Type B pancreatic cell (in vitro differentiated cells): ENCODE measurements at places on chromosomes 16 and 17. TPM values are rescaled to one million over a fixed set of nuclear protein-coding genes. Genes with fewer than 3 reads are reported as not detected.

DNA sequence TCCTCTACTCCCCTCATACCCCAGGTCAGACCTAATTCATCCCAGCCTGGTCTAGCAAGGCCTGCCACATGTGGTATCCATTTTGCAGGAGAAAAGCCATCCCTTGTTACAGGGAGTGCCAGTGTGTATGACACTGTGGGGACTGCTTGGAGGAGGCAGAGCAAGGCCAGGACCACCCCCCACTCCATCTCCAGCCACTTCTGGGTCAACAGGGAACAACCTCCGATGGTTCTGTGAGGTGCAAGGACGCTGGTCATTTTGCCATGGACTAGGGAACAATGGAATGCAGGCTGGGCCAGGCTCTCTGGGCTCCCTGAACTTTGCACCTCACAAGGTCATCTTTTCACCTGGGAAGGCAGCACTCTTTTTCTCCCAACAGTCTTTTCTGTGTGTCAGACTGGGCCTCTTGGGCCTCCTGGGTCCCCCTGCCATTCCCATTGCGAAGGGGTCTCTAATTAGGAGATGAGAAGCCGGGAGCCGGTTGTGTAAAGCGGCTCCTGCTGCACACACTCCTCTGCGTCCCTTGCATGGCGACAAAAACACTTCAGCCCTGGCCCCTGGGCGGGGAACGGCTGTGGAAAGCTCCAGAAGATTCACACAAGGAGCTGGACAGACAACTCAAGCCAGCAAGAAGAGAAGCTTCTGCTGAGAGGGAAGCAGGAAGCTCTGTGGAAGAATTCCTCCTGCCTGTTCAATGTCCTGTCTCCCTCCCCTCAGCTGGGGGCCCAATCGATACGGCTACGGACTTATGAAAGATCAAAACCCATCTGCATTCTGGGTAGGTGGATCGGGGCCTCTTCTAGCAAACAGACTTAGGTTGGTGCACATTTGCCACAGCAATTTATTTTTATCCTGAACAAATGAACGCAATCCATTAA, 38.5 kb upstream of the MTSS2 start:
- no peak for DNase-seq

DNA sequence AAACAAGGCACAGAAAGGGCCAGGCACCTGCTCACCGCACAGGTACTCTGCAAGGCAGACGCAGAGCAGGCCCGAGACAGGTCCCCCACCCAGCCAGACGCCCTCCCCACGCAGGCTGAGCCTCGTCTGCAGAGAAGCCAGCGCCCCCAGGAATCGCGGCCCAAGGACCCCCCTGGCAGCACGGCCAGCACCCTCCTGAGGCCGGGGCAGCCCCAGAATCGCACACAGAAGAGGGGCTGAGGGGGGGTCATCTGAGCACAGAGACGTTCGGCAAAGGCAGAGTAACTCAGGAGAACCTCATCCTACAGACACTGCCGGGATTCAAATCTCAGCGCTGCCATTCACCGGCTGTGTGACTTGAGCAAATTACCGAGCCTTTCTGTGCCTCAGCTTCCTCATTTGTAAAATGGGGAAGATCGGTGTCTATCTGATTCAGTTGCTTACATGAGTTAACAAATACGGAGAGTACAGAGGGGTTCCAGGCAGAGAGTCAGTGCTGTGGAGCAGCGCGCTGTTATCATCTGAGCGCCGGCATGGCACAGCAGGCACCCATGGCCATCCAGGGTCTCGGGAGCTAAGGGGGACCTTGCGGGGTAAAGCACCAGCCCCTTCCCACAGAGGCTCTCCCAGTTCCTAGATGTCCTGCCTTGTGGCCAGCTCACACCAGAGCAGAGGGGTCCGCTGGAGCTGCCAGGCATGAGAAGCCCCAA, 10.4 kb downstream of the EMC6 start:
- no peak for DNase-seq

DNA sequence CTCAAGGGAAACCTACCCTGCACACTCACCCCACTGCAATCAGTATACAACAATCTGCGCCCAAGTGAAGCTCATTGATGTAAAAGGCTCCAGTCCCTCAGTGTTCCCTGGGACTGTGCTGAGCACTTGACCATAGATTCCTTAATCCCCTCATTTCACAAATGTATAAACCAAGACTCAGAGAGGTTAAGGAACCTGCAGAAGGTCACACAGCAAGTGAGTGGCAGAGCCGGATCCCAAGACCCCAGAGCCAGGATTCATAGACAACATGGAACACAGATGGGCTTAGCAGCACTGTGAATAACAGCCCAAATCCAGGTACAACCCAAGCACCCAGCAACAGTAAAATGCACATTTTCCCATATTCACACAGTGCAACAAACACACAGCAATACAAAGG, 225.7 kb downstream of the C16orf78 start:
- DNase-seq, result peak; percentile 16

DNA sequence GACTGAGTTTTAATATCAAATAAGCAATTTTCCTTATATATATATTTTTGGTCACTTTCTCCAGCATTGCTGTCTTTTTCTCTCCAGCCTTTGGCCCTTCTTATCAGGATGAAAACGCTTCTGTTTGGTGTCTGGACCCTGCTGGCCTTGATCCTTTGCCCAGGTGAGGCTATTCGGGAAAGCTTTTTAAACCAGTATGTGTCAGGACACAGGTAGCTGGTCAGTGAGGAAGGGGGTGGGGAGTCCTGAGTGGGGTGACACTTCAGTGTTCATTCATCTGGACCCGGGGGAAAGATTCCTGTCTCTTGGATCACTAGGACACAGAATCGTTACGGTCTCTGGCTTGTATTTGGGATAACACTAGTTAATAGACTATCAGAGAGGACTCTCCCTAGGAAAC, 12.2 kb upstream of the SMARCD2 start:
- no peak for DNase-seq

Gene CEP295NL
- total RNA-seq, result 3.8 and 4.4 TPM in 2 replicates

- no peak for DNase-seq
These were observed 17.5 kb upstream of the FBXO47 start for GRCh38 chr17:38984666-38985065.

DNA sequence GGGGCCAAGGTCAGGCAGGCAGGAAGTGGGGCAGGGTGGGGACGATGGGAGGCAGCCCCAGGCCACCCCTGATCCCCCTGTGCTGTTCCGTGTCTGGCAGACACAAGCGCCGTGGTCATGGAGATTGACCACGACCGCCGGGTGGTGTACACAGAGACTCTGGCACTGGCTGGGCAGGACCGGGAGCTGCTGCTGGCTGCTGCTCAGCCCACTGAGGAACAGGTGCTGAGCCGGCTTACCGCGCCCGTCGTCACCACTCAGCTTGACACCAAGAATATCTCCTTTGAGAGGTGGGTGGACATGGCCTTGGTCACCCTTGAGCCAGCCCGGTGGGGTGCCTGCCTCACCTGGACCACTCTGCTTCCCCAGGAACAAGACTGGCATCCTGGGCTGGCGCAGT, 13.7 kb downstream of the CORO6 start:
- DNase-seq, result no peak

Gene RBBP6
- 67.8 and 70.7 TPM in 2 replicates for total RNA-seq

DNA sequence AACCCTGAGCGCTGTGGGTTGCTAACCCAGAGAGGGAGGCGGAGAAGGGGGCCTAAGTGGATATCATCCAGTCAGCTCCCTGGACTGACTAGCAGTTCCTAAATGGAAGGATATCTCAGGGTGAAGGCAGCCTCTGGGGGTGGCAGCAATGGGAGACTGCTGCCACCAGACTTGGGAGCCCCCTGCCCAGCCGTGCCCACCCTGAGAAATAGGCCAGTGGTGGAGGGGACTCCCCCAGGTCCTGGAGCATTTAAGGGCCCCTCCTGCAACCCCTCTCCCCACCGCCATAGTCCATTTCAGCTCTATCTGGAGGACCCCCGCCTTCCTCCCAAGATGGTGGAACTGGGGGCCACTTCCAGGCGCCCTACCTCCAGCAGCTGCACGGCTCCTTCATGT, 8.4 kb downstream of the TSPOAP1 start:
- DNase-seq, result no peak

DNA sequence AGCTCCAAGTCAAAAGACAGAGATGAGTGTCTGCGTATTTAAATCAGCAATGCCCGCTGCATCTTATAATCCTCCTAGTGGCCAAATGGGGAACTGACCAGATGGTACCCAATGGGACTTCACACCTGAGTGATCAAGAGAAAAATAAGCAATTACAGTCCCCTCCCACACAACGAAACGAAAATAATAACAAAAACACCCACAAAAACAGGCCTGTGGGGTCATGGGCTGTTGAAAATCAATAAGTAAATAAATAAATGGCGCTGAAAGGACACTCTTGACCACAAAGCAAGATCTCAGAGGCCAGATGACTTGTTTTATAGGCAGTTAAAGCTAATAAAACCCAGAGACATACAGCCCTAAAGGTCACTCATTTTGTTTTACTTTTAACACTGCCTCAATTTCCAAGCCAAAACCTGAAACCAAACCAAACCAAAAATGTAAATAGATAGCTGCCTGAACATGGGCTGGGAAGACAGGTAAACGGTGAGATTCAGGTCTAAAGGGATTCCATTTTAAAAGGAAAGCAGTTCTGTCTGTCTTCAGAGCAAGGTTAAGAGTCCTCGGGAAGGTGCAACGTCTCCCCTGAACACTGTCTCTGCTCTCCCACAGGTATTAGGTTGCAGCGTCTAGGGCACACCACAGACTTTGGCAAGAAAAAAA, 1.3 kb downstream of the ZNF821 start:
- no peak for DNase-seq

- DNase-seq, result no peak
These were observed 130.9 kb upstream of the FOXF1 start for GRCh38 chr16:86379505-86379846.

Gene ABCA6
- 0.36 and 0.48 TPM in 2 replicates for total RNA-seq

GRCh38 chr16:22353191-22353919, 21.1 kb downstream of the CDR2 start:
- no peak for DNase-seq

DNA sequence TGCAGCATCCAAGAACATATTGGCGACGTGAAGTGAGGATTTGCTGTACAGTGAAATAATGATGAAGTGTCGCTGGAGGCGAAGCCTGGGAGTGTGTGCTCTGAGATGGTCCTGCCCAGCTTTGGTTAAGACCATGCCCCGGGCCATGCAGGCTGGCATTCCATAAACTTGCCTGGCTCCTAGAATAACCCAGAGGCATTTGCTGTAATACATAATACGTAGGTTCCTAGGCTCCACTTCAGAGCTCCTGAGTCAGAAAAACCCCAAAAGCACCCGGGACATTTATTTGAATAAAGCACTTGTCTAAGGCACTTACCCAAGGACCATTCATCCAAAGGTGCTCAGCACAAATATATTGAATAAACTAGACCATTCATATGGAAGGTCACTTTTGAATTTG, 279.3 kb downstream of the ABCC12 start:
- no peak for DNase-seq

Gene ALOX12B
- not detected in 2 replicates for total RNA-seq

Gene KRT32
- 0.17 and 0.83 TPM in 2 replicates for total RNA-seq

DNA sequence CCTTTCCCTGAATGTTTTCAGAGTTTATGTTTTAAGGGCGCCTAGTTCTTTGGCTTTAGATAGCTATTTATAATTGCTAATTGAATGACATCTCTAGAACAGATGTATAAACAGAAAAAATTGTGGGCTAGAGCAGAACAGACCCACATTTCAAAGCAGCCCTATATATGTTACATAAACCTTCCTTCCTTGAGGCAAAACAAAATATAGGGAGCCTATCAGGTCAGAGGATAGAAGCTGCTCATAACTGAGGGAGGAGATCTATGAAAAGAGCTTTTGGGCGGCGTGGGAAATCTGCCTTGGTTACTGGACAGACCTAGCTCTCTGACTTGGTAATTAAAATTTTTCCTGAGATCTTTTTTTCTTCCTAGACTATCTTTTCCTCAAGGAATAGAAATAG, 68.4 kb downstream of the SPAG9 start:
- DNase-seq, result no peak

GRCh38 chr17:48647103-48647962, 21.2 kb upstream of the HOXB9 start:
- no peak for DNase-seq

- no peak for DNase-seq
These were observed 4.1 kb downstream of the NDRG4 start for GRCh38 chr16:58503863-58504688.

GRCh38 chr16:22624800-22625533, 114.3 kb downstream of the NPIPB5 start:
- no peak for DNase-seq

Gene ARL17B
- 8.3 and 16.9 TPM in 2 replicates for total RNA-seq

Gene PPY
- total RNA-seq, result 29.8 and 65.9 TPM in 2 replicates

- no peak for DNase-seq
These were observed 34.0 kb downstream of the CPNE2 start for GRCh38 chr16:57126411-57126810.

- no peak for DNase-seq
These were observed 22.3 kb upstream of the CDC6 start for GRCh38 chr17:40265337-40265736.

DNA sequence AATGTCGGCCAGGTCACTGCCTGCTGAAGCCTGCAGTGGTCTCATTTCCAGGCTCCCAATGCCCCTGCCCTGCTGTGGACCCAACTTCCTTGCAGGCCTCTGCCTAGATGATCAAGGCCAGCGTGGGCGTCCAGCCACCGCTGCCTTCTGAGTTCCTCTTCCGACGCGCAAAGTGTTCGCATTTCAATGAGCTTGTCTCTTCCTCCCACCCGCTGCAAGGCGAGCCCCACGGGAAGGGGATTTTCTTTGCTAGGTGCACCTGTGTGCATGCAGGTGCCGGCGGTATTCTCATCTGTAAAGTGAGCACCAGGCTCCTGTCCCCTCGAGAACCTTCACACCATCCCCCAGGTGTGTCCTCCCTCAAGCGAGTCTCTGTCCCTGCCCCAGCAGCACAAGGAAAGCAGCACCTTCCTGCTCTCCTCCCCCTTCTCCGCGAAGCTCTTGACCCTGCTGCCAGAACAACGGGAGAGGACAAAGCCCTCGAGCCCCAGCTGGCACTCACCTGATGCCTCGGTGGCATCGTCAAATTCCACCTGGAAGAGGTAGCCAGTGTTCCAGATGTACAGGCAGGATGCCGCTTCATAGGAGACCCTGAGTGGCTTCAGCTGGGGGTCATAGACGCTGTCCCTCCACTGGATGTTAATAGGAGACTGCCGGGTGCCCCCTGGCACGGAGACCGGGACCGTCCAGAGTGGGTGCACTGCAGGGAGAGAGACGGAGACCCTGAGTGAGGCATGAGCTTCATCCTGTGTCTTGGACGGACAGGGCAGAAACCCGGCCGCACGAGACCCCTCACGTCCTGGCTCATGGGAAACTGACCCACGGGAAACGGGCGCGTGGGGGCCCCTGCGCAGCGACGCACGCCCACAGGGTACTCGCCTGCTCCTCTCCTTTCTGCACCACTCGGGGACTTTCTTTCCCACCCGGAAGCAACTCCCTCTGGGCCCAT, 9.8 kb downstream of the CA5A start:
- DNase-seq, result no peak
